ENCODE measurements at places on chromosomes 6 and 20.

DNA sequence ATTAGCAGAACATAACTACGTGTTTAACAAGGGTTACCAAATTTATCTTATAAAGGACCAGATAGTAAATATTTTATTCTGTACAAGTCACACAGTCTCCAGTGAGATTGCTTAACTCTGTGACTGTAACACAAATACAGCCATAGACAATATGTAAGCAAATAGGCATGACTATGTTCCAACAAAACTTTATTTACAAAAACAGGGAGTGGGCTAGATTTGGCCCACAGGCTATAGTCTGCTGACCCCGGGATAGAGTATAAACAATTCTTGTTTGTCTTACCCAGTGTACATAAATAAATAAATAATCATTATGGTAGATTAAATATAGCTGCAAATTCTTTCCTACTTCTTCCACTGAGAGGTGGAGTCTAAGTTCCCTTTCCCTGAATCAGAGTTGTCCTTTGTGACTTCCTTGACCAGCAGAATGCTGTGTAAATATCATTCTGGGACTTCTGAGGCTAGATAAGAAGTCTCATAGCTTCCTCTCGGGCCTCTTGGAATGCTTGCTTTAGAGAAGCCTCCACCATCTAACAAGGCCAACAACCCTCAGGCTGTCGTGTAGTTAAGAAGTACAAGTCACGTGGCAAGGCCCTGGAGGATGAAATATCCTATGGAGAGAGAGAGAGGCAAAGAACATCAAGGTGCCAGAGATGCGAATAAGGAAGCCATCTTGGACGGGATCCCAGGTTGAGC, 59.1 kb upstream of the TMEM244 start:
- DNase-seq = peak; percentile 48

- DNase-seq = peak; percentile 55
Measured at GRCh38 chr6:163738725-163739407, 324.3 kb downstream of the QKI start.

- peak; percentile 89 for DNase-seq
Measured at GRCh38 chr6:72950114-72950860, 275.0 kb downstream of the KHDC1L start.

DNA sequence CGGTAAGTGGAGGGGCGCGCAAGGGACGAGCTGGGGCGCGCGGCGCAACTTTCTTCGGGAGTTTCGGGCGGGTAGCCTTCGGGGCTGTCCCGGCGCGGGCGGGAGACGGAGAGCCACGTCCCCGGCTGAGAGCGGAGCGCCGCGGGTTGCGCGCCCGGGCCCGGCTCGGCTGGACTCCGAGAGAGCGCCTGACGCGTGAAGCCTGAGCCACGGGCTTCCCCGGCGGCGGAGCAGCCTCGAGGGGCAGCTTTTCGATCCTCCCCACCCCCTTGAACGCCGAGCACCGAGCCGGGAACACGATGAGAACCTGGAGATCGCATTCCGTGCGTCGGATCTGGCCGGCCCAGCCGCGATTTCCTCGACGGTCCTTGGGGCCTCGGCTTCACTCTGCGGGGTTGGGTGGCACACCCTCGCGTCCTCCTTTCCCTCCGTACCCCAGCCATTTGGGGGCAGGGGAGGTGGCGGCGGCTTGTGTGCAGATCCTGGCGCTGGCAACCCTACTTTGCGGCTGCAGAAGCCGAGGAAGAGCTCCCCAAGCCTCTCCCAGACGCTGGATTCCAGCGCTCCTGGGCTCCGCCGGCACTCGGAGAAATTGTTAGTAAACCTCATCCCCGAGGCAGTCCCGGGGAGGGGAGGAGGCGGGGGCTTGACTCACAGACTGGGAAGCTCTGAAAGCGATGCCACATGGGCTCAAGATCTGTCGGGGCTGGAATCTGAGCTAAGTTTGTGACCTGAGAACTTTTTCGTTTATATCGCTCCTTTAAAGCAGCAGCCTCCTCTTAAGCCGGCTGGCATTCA, 572 bp downstream of the DSE start:
- DNase-seq = peak; percentile 94

- DNase-seq = no peak
Measured at GRCh38 chr6:67887419-67887746, 747.7 kb upstream of the ADGRB3 start.

Measured in IMR-90 (cell line).